ENCODE measurements at places on chromosomes 13 and 19.

- no peak for DNase-seq
Measured at GRCh38 chr13:20824762-20825476, 51.2 kb upstream of the EEF1AKMT1 start.

- no peak for DNase-seq
Measured at GRCh38 chr13:34412817-34413375, 529.2 kb upstream of the NBEA start.

DNA sequence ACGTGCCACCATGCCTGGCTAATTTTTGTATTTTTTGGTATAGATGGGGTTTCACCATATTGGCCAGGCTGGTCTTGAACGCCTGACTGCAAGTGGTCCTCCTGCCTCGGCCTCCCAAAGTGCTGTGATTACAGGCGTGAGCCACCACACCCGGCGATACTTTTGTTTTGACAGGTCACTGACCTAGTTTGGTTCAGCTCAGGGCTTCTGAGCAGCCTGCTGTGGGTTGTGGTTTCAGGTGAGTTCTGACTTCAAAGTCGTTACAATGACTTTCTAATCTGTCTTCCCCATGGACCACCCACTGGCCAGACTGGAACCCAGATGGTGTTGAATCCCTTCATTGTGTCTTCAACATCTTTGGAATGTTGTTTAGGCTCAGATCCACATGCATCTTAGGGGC is 73.8 kb downstream of the TRPM4 start:
- DNase-seq = peak; percentile 10

GRCh38 chr13:72025836-72026235 is 158.8 kb upstream of the DACH1 start:
- no peak for DNase-seq

- DNase-seq = no peak
Measured at GRCh38 chr19:48742096-48742495, 1.7 kb upstream of the RASIP1 start.

DNA sequence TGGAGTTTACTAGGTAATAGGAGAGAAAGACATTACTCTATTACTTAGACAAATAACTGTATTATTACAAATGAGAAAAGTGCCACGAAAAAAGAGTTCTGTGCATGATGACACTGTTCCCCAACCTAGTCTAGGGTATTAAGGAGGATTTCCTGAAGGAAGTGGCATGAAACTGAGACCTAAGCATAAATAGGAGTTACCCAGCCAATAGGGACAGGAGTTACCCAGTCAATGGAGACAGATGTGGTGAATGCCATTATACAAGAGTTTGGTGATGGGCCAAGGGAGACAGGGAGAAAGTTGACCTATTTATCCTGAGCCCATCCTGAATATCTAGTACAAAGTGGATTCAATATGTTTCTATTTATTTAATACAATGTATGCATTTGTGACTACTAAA is 65.4 kb downstream of the KL start:
- no peak for DNase-seq

GRCh38 chr13:113445791-113446487 is 7.3 kb downstream of the ADPRHL1 start:
- DNase-seq = no peak

GRCh38 chr13:90968166-90968904 is 379.2 kb upstream of the MIR17HG start:
- no peak for DNase-seq

GRCh38 chr13:59121507-59121906 is 1042.2 kb downstream of the DIAPH3 start:
- no peak for DNase-seq

GRCh38 chr19:2362970-2363300 is 2.9 kb downstream of the TMPRSS9 start:
- no peak for DNase-seq

- DNase-seq = no peak
Measured at GRCh38 chr13:28478127-28478526, 16.8 kb downstream of the FLT1 start.

- no peak for DNase-seq
Measured at GRCh38 chr13:94822356-94822755, 110.0 kb upstream of the SOX21 start.

DNA sequence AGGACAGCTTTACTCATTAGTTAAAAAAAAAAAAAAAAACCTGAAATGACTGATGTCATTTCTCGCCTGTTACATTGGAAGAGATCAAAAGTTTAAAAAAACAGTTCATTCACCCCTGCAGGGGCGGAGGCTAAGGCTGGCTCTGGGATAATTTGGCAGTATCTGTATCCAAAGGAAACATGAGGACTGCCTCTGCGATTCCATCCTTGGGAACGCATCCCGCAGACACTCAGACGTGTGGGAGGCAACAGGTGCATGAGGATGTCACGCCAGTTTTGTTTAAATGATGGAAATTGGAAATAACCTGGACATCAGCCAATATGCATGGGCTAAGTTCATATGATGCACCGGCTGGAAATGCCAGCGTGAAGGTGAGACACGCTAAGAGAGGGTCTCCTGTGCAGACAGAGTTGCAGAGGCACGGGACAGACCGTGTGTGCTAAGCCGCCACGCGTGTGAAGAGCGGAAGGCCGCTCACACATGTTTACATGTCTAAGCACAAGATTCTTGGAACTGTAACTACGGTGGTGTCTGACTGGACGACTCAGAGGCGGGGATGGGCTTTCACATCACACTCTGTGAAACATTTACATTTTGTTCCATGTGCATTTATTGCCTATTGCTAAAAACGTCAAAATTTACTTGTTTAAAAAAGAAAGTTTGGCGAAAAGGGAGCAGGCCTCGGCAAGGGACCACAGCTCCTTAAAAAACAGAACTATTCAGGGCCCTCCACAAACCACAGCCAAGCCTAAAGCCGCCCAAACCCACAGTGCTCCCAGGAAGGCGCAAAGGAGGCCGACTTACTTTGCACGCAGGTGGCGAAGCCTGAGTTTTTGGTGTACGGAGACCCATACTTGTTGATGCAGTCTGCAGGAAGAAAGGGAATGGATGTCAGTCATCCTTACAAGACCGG is 17.9 kb downstream of the GAS6 start:
- DNase-seq = peak; percentile 7

DNA sequence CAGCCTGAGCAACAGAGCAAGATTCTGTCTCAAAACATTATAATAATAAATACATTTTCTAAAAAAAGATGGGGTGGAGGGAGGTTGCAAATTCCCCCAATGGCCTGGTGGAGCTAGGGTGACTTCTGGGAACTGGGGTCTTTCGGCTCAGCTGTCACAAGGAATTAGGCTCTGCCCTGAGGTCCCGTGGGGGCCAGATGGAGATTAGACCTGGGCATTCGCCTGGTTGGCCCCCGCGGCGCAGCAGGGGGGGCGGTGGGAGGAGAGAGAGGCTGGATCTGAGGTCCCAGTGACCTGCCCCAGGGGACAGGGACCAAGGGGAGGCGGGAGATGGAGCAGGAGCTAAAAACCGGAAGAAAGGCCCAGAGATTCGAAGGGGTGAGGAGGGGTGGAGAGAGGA is 14.8 kb downstream of the FUT6 start:
- no peak for DNase-seq

- DNase-seq = peak; percentile 77
Measured at GRCh38 chr19:38949580-38950367, 19.0 kb downstream of the MRPS12 start.

DNA sequence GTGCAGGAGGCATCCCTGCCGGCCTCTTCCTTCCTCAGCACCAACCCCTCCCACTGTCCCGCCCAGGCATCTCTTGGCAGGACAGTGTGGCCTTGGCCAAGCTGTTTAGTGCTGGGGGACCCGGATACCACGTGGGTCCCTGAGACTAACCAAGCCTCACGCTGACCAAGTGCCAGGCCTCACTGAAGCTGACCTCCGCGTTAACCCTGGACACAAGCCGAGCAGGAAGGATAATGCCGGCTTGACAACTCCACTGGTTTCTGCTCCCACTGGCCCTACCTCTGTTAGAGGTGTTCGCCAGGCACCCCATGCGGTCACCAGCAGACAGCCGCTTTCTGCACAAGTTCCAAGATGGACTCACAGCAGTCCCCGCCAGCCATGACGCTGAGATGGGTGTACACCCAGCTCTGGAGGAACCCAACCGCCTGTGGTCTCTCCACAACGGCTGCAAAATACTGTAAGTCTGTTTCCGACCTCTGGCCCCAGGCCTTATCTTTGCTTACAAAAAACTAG is 12.4 kb downstream of the GRTP1 start:
- DNase-seq = no peak

- no peak for DNase-seq
Measured at GRCh38 chr13:80054806-80055205, 286.1 kb downstream of the SPRY2 start.

- no peak for DNase-seq
Measured at GRCh38 chr19:18185538-18185937, 7.5 kb upstream of the MPV17L2 start.

DNA sequence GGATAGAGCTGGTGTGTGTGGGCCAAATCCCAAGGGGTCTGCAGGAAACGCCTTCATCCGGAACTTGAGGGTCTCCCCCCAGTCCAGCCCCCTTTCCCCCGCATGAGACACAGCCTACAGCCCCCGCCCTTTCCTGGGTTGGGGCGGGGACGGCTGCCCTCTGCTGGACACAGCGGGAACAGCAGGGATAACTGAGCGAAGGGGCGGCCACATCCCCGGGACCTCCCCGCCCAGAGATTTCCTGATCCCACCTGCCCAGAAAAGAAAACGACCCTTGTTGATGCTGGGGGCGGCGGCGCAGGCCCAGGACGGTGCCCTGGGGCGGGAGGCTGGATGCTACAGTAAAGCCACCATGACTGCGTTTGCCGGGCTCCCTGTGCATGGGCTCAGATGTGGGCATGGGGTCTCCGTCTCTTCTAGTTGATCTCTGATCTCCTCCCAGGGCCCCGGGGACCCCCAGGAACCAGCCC is 14.2 kb downstream of the ONECUT3 start:
- DNase-seq = peak; percentile 58

DNA sequence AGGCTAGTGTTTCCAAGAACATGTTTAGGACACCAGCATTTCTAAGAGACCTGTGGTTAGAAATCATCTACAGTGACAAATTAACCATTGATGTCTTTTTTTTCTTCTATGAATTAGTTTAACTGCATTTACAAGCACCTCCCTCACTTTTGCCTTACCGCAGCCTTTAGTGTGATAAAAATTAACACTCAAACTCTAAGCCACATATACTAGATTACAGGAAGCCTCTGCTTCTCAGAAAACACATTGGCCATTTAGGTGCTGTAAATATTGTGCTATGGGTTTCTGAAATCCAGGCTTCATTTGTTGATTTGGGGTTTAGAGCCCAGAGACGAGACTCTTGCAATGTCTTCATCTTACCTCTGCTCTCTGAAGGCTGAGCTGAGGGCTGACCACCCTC is 34.6 kb upstream of the OLFM4 start:
- no peak for DNase-seq

DNA sequence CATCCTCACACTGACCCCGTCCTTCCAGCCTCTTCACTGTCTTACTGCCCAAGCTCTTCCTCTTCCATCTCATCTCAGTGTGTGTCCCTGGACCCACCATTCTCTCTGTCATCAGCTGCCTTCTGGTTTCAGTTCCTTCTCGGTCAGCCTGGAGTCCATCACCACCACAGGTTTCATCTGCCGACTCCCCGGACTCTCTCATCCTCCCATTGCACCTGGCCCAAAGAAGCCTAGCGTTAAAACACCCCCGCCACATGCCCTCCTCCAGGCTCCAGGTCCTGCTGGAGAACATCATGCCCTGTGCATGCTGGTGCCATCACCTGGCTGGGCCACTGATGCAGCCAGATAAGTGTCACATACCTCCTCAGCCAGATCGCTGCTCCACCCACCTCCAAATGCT is 122.1 kb upstream of the GPR12 start:
- no peak for DNase-seq

- DNase-seq = peak; percentile 93
Measured at GRCh38 chr19:43474986-43475705, 9.7 kb upstream of the LYPD3 start.

- DNase-seq = no peak
Measured at GRCh38 chr13:48831248-48831647, 144.5 kb upstream of the FNDC3A start.

DNA sequence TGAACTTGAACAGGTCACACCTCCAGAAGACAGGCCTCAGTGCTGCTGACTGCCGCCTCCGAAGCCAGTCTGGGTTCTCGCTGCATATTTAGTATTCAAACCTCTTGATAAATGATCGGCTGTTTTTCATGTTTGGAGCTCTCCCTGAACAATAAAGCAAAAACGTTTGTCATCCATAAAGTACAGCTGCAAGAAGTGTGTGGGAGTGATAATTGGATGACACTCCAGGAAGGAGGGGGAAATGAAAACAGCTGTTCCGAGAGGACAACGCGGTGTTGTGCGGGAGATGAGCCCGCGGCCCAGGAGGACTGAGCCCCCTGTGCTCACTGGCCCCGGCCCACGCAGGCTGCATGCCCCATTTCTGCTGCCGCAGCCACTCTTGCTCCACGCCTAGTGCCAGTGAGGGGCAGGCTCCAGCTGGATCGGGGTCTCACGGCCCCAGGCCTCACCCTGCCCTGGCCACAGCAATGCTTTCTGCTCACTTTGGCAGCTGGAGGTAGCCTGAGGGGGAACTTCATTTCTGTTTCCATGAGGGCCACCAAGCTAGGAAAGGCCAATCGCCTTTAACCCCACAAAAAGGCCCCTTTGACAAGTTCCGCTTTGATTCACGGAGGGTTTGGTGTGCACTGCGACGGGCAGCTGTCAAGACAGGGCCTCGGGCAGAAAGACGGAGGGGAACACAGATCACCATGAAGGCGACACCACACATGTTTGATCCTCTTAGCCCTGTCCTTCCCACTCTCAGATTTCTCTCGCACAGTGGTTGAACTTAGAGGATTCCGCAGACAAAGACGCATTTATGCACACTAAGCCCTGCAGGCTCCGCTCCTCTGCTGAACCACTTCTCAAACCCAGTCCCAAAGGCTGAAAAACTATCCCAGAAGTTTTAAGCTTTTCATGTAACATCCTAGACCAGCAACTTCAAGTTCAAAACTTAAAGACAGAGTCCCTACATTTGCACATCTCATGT is 537.6 kb downstream of the EFNB2 start:
- no peak for DNase-seq

DNA sequence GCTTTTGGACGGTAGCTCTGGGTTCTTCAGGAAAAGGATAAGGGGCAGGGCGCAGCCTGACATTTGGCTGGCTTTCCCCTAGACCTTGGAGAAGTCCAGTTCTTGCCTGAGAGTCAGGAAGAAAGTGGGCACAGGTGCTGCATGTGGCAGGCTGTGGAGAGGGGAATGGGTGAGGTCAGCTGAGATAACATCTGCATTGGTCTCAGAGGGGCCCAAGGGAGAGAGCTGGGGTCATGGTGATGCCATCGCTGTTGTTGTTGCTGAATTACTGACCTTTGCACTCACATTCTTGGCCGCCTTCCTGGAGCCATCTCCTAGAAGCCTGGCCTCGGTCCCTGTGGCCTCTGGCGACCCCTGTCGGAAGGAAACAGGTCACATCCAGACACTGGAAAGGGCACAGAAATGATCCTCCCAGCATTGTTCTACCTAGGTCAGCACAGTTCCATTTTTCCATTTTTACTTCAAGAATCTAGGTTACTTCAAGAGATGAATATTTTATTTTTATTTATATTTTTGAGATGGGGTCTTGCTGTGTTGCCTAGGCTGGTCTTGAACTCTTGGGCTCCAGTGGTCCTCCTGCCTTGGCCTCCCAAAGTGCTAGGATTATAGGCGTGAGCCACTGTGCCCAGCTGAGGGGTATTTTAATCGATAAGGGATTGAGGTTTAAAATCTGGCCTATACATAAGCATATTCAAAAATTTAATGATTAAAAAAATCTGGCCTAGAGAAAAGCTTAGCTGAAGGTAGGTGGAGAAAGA is 6.5 kb upstream of the LIPE start:
- DNase-seq = peak; percentile 71

GRCh38 chr19:17420475-17420924 is 653 bp downstream of the MVB12A start:
- DNase-seq = peak; percentile 23

Data from CD4-positive, alpha-beta T cell treated with Interleukin-2 at 100 ng/mL for 4 hours (primary cell).